ENCODE measurements at places on chromosomes 7 and 10. TPM values are rescaled to one million over a fixed set of nuclear protein-coding genes. Genes with fewer than 3 reads are reported as not detected.

Gene LRWD1
- total RNA-seq, result 26.9 TPM

Gene ZNF503
- 8.3 TPM for total RNA-seq

Gene UNCX
- not detected for total RNA-seq

Gene CDH23
- under 0.01 TPM for total RNA-seq

Gene COX15
- 39.7 TPM for total RNA-seq

Gene CREB5
- 5.5 TPM for total RNA-seq

Gene UCMA
- total RNA-seq, result not detected

Gene DOCK1
- 84.5 TPM for total RNA-seq

Gene ATOH7
- total RNA-seq, result not detected

Gene PRLHR
- total RNA-seq, result not detected

Gene PIP
- total RNA-seq, result not detected

Gene MSMB
- total RNA-seq, result not detected

Gene CTAGE15
- 0.43 TPM for total RNA-seq

Gene TCAF2
- 0.22 TPM for total RNA-seq

All from placental pericyte (primary cell).